ENCODE measurements at places on chromosomes 16 and 17.
A peak's percentile ranks its signal among the peaks of the same experiment; 100 is the strongest.

DNA sequence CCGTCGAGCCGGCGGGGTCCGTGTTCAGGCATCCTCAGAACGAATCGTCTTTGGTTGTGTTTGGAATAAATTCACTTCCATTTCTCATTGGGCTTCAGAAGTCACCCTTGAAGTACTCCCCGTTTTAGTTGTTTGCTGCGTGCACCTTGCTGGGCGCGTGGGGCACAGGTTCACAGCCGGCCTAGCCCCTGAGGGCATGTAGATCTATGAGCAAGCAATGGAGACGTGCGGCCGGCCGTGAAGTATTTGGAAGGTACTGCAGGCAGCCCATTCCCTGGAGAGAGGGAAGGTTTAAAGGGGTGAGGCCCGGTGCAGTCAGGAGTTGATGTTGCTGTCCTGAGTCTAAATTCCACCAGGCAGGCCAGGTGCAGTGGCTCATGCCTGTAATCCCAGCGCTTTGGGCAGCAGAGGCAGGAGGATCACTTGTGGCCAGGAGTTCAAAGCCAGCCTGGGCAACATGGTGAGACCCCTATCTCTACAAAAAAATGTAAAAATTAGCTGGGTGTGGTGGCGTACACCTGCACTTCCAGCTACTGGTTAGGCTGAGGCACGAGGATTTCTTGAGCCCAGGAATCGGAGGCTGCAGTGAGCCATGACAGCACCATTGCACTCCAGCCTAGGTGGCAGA, 714 bp downstream of the ACSF3 start:
- DNase-seq = peak; percentile 32

GRCh38 chr17:74361230-74362068, at the start of gene BTBD17:
Gene BTBD17, minus strand, starts transcription at chr17:74361868. Its CDS starts 49 bp downstream, at chr17:74361819.
- DNase-seq = peak; percentile 98

GRCh38 chr17:72193391-72194106, 72.7 kb downstream of the SOX9 start:
- DNase-seq = no peak

- DNase-seq = no peak
These were observed 21.1 kb upstream of the METRNL start for GRCh38 chr17:83058266-83058798.

DNA sequence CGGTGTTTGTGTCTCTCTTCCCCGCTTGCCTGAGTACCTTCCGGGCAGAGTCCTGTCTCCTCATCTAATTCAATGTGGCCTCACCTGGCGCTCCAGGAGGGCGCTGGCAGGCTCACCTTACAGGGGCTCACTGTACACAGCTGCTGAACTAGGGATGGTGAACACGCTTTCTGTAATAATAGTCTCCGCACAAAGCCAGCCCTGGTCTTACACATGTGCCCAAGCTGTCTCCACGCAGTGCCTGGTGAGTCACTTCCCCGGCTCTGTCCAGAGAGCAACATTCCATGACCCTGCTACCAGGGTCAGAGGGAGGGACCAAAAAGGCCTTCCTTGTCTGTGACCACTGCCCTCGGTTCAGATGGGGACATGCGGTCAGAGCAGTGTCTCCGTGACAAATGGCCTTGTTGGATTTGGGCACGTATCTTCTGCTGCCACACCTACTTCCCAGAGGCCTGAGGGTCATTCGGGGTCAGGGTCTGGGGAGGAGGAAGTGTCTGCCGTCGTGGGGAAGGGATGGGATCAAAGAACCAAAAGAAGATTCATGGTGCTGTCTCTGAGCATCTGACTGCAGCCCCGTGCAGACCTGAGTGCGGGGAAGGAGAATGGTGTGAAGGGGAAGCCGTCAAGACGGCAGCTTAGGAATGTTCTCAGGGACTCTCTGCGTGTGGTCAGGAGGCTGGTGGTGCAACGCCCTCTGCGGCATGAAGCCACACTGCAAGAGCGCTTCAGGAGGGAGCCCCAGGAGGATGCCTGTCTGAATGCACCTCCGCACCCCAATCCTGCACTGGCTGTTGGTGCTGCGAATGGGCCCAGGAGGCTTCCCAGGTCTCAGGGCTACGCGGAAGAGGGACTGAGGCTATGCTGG, 68.8 kb downstream of the IL21R start:
- DNase-seq = no peak

- no peak for DNase-seq
These were observed 6.3 kb downstream of the SLC6A2 start for GRCh38 chr16:55661941-55662643.

DNA sequence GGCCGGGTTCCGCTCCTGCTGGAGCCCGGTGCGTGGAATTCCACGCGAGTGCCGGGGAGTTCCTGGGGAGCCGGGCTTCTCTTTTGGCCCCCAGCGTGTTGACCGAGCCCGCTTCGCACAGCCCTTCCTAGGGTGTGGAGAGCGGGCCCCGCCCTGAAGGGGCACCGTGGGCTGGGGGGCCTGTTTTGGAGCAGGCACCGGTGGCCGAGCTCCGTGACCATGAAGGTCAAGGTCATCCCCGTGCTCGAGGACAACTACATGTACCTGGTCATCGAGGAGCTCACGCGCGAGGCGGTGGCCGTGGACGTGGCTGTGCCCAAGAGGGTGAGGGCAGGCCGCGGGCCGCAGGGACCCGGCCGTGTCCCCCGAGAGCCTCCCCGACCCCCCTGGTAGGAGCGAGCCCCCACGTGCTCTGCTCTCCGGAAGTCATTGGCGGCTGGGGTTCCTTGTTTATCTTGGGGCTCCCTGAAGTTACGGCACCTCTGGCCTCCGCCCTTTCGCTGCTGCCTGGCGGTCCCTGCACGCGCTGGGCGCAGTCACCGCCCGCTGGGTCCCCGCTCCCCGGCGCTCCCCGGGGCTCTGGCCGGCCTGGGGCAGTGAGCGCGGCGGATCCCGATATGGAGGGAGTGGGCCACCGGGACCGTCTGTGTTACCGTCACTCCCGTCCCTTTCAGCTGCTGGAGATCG, 528 bp downstream of the HAGHL start:
- peak; percentile 65 for DNase-seq

GRCh38 chr16:86991679-86992078, 325.5 kb downstream of the C16orf95 start:
- DNase-seq = no peak

GRCh38 chr17:6930749-6931148, 65.1 kb upstream of the ALOX12 start:
- DNase-seq = no peak

- DNase-seq = peak; percentile 44
These were observed 16.8 kb upstream of the RMI2 start for GRCh38 chr16:11328172-11329070.

GRCh38 chr17:80805032-80805751, 186.4 kb upstream of the CHMP6 start:
- DNase-seq = no peak

GRCh38 chr17:34616148-34616547, 36.8 kb downstream of the TMEM132E start:
- peak; percentile 99 for DNase-seq

GRCh38 chr17:60318326-60318725, 73.6 kb downstream of the USP32 start:
- no peak for DNase-seq

DNA sequence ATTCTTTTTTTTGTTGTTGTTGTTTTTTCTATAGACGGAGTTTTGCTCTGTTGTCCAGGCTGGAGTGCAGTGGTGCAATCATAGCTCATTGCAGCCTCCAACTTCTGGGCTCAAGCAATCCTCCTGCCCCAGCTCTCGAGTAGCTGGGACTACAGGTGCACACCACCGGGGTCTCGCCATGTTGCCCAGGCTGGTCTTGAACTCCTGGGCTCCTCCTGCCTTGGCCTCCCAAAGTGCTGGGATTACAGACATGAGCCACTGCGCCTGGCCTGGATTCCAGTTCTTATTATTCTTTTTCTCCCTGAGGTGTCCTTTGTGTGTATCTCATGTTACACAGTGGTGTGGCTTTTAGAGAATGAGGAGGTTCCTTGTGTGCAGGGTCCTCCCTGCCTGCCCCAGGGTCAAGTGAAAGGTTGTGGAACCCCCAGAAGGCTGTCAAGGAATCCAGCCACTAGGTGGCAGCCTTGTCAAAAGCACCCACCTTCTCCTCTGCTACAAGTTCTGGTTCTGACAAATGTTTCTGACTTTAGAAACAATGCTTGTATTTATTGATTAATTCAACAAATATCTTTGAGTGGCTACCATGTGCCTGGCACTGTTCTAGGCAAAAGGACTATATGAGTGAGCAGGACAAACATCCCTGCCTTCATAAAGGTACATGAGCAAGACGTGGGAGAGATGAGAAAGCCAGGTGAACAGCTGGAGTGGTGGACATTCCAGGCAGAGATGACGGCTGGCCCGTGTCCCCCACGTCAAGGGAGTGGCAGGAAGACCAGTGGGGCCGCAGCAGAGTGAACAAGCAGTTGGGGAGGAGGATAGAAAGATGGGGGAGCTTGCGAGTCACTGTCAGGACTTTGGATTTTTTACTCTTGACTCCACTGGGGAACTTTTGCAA, 112.4 kb downstream of the SPECC1 start:
- peak; percentile 57 for DNase-seq

DNA sequence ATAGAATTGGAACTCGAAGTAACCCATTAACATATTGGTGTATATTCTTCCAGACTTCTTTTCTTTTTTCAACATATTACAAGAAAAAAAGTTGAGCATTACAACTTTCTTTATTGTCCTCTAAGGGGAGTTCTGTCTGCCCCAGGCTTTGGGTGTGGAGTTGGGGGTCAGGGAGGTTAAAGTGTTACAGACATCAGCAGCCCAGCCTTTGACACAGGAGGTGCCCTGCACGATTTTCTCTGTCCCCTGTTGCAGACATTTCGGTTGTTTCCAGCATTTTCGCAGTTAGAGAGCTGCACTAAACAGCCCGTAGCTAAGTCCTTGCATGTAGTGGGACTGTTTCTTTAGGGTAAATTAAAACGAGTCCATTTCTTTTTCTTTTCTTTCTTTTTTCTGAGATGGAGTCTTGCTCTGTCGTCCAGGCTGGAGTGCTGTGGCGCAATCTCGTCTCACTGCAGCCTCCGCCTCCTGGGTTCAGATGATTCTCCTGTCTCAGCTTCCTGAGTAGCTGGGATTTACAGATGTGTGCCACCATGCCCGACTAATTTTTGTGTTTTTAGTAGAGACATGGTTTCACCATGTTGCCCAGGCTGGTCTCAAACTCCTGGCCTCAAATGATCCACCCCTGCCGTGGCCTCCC, 13.4 kb upstream of the ADCY7 start:
- no peak for DNase-seq

DNA sequence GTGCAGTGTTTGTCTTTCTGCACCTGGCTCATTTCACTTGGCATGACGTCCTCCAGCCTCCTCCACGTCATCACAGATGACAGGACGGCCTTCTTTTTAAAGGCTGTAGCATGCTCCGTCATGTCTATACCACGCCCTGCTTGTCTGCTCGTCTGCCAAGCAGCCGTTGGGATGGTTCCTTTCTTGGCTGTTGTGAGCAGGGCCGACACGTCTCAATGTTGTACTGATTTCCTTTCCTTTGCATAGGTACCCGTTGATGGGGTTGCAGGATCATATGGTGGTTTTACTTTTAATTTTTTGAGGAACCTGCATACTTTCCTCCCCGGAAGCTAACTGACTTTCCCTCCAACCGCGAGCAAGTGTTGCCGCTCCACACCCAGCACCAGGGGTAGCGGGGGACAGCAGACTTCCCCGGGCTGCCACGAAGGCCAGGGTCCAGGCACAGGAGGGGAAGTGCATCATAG, 212.2 kb upstream of the ZNF469 start:
- no peak for DNase-seq

DNA sequence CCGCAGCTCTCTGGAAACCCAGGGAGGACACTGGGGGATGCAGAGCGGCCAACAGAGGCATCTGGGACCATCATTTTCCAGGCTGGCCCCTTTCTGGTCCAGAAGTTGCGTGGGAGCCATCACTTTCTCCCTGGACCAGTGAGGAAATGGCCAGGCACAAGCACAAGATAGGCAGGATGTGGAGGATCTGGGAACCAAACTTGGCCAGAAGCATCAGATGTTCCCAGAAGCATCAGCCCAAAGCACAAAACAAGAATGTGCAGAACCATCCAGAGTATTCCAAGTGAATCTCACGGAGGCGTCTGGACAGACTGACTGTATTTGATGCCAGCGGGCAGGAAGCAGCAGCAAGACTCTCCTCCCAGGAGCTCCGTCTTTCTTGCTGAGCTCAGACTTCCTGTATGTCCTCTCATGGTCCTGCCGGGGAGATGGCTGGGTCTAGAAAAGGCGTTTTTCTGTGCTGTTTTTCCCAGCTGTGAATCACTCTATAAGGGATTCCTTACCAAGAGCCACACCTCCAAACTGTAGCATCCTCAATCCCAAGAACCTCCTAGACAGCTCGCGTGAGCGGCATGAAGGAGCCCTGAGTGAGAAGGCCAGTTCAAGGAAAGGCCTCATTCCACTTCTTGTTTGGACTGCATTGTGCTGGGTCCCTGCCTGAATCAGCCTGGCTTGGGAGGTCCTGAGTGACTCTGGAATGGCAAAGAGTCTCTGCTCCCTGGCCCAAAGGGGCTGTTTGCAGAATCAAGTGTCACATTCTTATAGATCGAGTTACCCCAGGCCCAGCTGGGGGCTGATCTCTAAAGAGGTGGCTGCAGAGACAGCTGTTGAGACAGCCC, 49.5 kb upstream of the MTSS2 start:
- no peak for DNase-seq

DNA sequence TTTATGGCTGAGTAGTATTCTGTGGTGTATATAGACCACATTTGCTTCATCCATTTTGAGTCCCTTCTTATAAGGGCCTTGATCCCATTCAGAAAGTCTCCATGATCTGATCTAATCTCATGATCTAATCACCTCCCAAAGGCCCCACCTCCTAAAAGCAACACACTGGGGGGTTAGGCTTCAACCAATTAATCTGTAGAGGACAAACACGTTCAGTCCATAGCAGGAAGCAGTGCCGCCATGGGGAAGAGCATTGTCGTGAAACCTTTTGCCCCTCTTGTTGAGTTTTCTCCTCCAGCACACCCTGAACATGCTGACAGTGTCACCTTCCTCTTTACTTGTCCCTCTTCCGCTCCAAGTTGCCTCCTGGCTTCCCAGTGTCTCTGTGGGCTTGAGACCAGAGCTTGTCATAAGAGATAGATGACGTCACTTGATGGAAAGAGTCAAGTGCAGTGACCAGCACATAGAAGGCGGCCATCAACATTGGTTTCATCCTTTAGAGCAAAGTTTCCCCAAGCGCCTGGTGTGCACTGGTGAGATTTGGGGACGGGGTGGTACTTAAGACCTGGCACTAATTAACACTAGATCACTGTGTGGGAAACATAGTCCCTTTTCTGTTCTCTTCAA, 74.1 kb downstream of the PRKCB start:
- DNase-seq = peak; percentile 40

DNA sequence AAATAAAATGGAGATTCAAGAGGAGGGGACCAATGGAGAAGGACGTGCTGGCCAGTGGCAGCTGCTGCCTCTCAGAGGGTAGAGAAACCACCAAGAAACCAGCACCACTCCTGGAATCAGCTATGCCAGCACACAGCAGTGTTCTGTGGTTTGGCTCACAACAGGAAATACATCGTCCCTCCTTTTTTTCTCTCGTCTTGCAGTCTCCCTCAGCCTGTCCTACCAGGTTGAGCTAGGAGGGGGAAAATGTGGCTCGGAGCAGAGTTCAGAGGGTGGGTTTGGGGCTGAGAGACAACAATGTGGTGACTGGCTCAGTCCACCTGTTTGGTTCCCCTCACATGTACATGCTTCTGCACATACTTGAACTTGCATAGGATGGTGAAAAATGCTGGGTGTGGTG, 19.9 kb upstream of the SLC16A5 start:
- DNase-seq = no peak

Data from NCI-H69 (cell line).